Inflammatory macrophage treated with lipopolysaccharide for 1 hour (primary cell): ENCODE measurements at places on chromosomes 12 and 14.

DNA sequence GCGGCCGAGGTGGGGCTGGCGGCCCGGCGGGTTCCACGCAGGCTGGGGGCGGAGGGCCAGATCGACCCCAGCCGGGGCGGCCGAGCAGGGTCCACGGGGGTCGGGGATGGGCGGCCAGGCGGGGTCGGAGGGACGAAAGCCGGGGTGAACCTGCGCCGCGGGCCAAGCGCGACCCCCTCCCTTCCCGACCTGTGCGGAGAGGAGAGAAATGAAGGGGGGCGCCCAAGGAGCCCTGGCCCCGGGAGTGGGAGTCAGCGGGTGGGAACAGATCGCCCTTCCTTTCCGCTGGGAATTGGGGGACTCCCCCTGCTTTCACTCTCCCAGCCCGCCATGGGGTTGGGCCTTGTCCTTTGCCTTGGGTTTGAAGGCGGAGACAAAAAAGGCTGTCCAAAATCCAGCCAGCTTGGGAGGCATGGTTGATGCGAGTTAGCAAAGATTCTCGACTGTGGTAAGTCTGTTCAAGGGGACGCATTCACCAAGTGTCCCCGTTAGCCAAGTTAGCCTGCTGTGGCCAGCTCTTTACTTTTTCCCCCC is 559 bp upstream of the CKAP4 start:
- DNase-seq: peak; percentile 82

DNA sequence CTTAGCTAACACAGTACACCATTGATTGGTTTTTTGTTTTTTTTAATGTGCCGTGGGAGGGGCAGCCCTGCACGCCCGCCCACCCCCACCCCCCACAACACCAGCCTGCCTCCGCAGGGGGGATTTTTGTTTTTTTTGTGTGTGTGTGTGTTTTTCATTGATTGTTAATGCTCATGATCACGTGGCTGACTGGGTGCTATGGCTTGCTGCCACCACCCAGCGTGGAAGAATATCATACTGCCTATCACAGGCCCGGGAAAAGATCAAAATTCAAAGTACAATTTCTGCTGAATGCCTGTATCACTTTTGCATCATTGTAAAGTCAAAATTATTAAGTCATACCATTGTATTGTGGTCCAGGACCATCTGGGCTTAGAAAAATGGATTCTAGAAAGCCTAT is 8.3 kb downstream of the RESF1 start:
- DNase-seq: no peak

DNA sequence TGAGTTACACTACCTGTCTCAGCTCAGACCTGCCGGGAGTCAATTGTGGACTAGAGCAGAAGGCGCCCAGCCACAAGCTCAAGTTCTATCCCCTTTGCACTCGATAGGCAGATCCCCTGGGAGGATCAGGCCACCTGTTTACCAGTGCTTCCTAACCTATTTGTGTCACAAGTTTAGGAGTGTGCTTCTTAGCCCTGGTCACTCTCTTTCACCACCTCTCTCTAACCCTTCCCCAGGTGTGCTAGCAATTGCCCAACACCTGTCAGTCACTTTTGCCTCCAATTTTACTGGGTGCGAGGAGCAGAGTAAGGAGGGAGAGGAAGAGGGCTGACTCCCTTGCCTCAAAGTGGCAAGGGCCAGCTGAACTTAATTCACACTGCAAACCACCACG is 745 bp upstream of the NAA30 start:
- no peak for DNase-seq

GRCh38 chr12:62259631-62259992 is 592 bp upstream of the USP15 start:
- DNase-seq: no peak

DNA sequence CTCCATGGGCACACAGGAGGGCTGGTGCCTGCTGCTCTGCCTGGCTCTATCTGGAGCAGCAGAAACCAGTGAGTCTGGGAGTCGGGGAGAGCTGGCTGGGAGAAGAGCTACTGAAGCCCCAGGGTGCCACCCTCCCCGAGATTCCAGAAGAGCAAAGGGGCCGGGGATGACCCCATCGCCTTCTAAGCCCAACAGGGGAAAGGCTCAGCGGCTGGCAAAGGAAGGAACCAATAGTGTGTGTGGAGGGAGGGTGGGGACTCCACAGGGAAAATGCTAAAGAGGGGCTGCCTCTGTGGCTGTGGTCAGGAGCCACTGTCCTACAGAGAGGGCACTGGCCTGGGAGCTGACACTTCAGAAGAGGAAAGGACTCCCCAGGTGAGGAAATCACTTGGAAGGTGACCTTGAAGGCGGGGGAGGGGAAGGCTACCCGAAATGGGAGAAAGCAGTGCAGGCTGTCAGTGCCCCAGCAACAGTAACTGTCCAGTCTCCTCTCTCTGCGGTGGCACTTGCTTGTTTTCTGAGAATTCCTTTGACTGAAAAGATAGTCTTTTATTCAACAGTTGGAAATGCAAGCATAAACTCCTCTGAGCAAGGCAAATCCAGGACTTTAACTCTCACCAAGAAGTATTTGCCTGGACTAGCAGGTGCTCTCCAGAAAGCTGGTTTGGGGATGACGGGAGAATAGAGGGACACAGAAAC is 552 bp downstream of the TAPBPL start:
- DNase-seq: no peak

- no peak for DNase-seq
Measured at GRCh38 chr14:82445810-82446570, 912.3 kb upstream of the SEL1L start.

- peak; percentile 69 for DNase-seq
Measured at GRCh38 chr12:47079468-47079980, at the start of the genes AMIGO2 and PCED1B. Gene AMIGO2 (minus strand): TSS chr12:47079959. CDS start chr12:47079002, 957 bp downstream. Gene PCED1B (plus strand): TSS chr12:47079621. CDS start chr12:47235064, 155,443 bp downstream.

DNA sequence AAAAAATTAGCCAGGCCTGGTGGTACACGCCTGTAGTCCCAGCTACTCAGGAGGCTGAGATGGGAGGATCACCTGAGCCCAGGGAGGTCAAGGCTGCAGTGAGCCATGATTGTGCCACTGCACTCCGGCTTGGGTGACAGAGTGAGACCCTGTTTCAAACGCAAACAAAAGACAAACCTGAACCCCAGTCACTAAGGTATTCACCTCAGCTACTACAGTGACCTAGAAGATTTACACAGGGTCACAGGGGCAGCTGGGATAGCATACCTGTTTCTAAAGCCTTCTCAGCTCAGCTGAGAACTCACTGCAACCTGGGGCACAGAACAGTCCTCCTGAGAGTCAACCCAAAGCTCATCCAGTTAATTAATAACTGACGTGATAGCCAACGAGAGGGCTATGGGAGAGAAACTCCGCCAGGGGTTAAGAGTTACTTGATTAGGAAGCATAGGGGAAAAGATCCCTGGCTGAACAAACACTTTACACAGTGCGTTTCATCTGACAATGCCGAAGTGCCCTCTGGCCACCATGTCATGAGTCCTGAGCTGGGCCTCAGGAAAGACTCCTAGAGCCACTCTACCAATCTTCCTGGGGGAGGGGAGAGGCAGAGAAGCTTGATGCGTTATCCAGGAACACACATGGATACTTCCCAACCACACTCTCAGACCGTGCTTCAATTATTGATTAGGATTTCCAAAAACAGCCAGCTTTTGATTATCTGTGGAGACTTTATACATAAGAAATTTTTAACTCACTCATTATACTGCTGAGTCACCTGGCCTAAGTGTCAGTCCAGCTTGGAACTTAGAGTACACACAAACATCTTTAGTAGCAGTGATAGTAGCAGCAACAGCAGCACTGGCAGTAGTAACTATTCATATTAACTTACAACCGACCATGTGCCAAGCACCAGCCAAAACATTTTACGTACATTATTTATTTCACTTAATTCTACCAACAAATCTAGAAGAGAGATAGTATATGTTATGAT is 48.2 kb downstream of the FOXN3 start:
- no peak for DNase-seq

GRCh38 chr12:120238217-120238616 is 27.3 kb downstream of the PXN start:
- DNase-seq: no peak

- no peak for DNase-seq
Measured at GRCh38 chr12:123058980-123059379, 78.5 kb downstream of the ARL6IP4 start.

- DNase-seq: peak; percentile 76
Measured at GRCh38 chr14:89304972-89305703, 111.9 kb downstream of the FOXN3 start.

DNA sequence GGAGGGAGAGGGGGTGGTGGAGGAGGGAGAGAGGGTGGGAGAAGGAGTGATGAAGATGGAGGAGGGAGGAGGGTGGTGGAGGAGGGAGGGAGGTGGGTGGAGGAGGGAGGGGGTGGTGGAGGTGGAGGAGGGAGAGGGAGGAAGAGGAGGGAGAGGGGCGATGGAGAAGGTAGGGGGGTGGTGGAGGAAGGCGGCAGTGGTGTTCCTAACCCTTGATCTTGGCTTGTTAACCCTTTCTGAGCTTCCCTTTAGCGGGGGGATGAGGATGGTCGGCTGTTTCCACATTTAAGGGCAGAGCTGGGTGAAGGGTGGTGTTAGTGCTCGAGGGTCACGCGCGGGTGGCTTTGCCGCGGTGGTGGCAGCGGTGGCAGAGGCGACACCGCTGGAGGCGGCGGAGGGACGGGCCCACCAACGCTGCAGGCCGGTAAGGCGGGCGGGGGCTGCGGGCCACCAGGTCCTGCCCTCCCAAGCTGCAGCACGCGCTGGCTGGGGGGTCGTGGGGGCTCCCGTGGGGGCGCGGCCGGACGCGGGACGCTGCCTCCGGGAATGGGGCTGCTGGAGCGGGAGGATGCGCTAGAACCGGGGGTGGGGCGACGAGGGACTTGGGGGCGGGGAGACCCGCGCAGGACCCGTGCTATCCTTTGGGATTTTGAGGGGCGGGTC is 156.3 kb downstream of the PTPN11 start:
- DNase-seq: no peak

DNA sequence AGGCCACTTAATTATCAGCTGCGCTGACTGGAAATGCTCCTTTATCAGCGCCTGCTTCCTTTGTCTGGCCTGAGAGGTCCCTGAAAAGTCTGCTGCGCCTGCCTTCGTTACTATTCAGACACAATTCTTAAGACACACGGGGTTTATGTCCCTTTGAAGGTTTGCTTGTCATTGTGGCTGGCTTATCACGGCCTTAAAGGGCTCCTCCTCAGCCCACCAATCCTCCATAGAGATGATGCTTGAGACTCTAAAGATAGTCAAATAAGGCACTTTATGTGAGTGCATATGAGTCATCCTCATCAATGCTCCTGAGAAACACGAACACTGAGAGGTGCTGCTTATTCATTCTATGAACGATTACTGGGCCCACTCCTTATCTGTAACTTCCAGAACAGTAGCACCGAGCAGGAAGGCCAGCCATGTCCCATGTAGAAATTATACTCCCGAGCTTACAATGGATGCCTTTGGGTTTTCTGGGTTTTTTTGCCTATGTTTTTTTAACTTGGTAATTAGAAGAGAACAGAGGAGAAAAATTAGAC is 1268.2 kb upstream of the TMEM132C start:
- no peak for DNase-seq

GRCh38 chr12:41983856-41984255 is 160.8 kb downstream of the GXYLT1 start:
- no peak for DNase-seq

DNA sequence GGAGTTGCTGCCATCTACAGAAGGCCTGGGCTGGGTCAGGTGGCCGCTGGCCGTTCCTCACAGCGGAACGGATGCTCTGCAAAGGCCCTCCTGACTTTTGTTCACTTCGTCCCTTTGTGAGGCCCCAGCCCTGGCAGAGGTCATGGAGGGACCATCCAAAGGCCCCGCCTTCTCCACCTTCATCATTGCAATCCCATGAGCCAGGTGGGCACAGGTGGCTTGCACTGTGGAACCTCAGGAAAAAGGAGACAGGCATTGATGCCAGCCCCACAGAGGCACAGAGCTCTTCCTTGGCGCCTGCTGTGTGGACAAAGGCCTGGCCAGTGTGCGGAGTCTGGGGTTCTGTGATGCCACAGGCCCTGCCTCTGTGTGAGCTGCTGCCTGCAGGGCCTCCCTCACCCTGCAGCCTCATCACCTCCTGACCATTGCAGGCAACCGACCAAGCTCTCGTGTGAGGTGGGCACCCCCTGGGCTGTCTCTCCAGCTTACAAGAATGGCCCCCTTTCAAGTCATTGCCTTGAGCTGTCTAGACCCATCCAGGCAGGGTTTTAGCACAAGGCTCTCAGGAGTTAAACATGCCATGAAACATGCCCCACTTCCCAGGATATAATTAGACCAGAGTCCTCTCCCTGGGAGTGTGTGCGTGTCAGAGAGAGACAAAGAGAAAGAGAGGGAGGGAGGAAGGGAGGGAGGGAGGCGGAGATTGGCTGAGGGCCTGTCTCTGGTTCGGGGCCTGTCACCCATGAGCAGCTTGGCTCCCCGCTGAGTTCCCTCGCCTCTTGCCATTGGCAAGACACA is 19.3 kb downstream of the NFKBIA start:
- DNase-seq: no peak

DNA sequence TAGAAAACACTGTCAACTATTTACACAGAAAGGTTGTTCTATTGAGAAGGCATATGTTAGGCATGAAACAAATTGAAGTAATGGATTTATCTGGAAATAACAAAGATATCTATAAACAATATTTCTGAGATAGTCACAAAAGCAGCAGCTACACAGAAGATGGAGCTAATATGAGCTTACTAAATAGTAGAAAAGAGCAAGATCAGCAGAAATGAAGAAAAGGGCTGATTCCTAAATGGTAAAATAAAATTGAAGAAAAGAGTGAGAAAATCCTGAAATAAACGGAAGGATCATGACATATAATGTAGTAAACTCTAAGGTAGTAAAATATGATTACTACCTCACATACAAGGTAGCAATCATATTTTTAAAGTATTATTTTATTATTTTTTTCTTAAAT is 1263.9 kb downstream of the FSCB start:
- DNase-seq: no peak

DNA sequence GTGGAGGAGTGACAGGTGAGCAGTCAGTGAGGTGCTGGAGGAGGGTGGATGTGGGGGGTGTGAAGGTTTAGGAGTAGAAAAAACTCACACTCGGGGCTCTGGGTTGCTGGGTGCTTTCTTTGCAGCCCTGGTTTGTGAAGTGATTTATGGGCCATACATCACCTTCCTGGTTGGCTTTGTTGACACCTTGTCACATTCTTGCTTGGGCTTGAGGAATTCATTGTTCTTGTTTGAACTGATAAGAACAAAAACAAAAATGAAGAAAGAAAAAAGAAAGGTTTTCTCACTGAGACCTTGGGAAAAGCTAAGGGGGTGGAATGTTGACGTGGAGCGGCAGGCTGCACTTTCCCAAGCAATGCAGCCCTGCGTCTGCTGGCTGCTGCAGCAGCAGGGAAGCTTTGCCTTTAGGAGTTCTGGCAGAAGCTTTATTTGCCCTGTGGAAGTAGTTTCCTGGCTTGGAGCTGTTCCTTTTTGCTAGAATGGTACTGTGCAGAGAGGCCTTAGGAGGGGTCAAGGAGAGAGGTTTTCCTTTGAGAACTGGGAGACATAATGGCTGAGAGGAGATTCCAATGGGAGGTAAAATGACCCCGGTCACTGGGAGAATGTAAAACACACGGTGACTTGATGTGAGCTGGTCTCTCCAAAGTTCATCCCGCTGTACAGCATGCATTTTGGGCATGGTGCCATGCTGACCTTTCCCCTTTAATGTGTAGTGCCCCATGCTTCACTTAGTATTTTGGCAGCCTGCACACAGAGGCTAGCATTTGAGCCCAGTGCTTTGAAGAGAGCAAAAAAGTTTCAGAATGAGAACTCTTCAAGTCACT is 52.8 kb downstream of the HMGA2 start:
- DNase-seq: no peak
